ENCODE measurements at places on chromosomes 3 and 15.

- no peak for DNase-seq
Observed at GRCh38 chr15:44790215-44790614, 53.9 kb downstream of the TRIM69 start.

DNA sequence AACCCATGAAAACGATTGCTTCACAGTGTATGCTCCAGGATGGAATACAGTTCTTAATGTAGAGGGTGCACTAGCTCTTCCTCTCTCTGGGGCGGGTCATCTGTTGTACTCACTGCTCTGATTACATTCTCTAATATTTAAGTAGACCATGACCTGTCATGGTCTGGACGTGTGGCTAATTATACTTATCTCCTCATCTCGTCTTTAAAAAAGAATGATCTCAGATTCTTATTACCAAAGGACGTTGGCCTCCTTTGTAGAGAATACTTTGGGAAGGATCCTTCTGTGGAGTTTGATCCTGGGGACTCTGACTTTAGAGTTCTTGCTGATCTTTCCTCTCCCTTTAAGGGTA lies 48.4 kb upstream of the TRAK1 start:
- DNase-seq = no peak

DNA sequence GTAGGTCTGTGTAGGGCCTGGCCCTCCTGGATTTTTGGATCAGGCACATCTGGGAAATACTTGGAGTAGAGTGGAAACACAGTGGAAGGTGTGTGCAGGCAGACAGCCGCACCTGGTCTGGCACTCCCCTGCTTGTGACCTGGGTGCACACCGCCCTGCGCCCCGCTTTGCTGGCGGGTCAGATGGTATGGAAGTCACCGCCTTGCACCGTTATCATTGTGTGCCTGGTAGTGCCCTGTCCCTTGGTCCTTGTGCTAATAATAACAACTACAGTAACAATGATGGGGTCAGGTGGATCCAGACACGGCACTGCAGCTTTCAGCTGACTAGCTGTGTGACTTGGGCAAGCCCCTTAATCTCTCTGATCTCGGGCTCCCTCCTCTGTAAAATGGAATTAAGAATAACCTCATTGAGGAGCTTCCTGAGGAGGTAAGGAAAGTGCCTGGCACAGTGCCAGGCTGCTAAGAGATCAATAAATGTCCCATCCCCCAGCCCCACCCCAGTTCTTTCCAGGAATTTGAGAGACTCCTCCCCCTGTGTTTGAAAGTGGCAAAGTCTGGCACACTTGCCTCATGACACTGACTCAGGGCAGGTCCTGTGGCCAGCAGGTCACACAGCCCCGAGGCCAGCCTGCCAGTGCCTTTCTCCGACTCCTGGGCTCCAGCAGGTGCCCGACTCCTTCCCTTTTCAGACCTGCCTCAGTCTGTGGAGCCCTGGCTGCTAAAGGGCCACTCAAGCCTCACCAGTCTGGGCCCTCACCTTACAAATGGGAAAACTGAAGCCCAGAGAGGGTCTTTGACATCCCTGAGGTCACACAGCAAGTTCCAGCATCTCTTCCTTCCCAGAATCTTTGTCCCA lies 9.8 kb downstream of the ISG20 start:
- DNase-seq = no peak

DNA sequence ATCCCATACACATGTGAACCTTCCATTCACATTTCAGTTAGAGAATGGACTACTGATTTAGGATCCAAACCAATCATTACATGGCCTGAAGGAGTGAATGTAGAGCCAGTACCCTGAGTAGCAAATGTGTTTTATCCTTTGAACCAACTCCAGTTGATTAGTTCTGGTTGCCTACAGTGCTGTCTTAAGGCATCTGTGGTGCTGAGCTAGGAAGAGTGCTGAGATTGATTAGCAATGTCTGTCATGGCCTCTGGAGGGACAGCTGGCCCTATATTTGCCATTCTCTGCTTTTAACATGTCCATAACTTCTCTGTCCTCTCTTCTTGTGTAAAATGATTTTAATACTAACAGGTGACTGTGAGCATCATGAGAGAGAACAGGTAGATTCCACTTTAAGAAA lies 11.1 kb downstream of the LRTM1 start:
- no peak for DNase-seq

DNA sequence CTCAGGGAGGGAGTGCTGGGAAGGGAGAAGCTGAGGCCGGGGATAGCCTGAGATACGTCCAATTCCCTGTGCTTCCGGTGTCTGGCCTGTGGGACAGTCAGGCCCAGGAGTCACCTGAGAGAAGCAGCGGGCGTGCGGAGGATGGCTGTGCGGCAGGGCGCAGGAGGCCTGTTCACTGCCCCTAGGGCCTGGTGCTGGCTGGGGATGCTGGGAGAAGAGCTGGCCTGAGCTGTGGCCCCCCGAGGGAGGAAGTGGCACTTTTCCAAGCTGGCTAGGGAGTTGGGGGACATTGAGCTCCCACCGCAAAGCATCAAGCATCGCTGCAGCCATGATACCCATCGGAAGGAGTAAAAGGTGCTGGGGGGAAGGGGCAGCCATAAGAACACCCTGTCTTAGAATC lies 108.8 kb downstream of the CHST2 start:
- DNase-seq = no peak

GRCh38 chr15:88395872-88396781 lies 71.1 kb downstream of the MRPL46 start:
- no peak for DNase-seq

GRCh38 chr3:137477614-137478013 lies 286.5 kb upstream of the SOX14 start:
- no peak for DNase-seq

GRCh38 chr15:84903751-84904150 lies 19.3 kb downstream of the SLC28A1 start:
- DNase-seq = no peak

GRCh38 chr15:74804935-74805334 lies 7.7 kb upstream of the LMAN1L start:
- no peak for DNase-seq

GRCh38 chr15:101191242-101191641 lies 60.6 kb downstream of the CHSY1 start:
- DNase-seq = no peak

GRCh38 chr15:93033434-93034045 lies 55.5 kb downstream of the RGMA start:
- DNase-seq = no peak

GRCh38 chr3:54632326-54632665 lies 295.6 kb downstream of the LRTM1 start:
- DNase-seq = no peak

Measured in NCI-H526 (cell line).